Activated T-helper 2 cell treated with anti-CD3 and anti-CD28 coated beads, Interferon-gamma antibody, Interleukin-2, Interleukin-4, amounts not matched to agents 10 μg/mL and 5 μg/mL and 100 μg/mL, durations not matched to agents 14 hours and 24 hours and 36 hours (primary cell): ENCODE measurements at places on chromosomes 7 and 10. TPM values are rescaled to one million over a fixed set of nuclear protein-coding genes. Genes with fewer than 3 reads are reported as not detected.

DNA sequence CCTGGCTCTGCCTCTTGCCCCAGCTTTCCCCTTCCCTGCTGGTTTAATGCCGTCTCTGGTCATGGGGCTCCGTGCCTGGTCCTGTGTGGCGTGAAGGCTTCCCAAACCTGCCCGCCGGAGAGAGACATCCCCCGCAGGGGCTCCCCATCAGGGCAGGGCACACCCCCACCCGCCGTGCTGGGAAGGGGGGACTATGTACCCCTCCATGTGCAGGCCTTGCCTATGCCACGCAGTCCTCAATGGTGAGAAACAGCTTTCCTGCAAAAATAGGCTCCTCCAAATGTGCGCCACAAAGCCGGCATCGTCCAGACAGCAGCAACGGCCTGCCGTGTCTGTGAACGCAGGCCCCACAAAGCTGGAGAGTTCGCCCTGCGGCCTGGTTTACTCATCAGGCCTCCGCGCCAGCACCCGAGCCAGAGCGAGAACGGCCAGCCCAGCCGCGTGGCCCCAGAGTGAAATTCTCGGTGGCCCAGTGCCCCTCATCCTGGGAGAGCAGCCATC lies 313.4 kb downstream of the DNAJB6 start:
- H3K4me3 ChIP-seq: no peak overlapping the region
- no peak overlapping the region for H3K27ac ChIP-seq
- no peaks in the 10 kb centered on the region for H3K27me3 ChIP-seq
- no peaks in the 10 kb centered on the region for H3K36me3 ChIP-seq

- no peaks in the 10 kb centered on the region for H3K27me3 ChIP-seq
- H3K36me3 ChIP-seq: no peaks in the 10 kb centered on the region
- no peak overlapping the region for H3K27ac ChIP-seq
- DNase-seq: no peak
- H3K4me1 ChIP-seq: no peaks in the 10 kb centered on the region
Observed at GRCh38 chr7:28804990-28805389, 153.1 kb downstream of the TRIL start.

DNA sequence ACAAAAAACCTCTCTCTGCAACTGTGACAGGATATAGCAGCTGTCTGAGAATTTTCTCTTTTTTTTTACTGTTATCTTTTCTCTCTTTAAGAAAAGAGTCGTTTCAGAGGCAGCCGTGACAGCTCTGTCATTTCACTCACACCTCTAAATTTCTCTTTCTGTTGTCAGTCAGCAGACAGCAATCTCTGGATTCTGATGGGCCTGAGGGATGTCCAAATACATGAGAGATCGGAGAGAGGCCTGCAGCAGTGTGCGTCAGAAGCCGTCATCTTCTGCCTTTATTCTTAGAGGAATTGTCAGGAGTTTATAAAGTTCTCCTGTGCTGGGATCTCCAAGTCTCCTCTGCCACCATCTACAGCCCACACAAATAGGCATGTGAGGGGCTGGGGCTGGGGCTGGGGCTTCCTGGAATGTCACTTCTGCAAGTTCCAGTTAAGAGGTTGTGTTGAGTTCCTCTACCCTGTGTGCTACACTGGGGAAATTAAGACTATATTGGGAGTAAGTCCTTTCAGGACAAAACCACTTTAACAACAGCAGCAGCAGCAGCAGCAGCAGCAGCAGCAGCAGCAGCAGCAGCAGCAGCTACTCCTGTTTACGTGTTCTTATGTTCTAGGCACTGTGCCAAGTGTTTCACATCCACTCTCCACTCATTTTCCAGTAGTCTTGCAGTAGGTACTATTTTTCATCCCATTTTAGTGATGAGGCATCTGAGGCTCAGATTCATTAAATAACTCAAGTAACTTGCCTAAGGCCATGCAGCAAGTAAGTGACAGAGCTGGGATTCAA lies 541.3 kb downstream of the LRMDA start:
- no peak overlapping the region for H3K4me3 ChIP-seq
- no peaks in the 10 kb centered on the region for H3K36me3 ChIP-seq
- H3K4me1 ChIP-seq: no peaks in the 10 kb centered on the region
- no peaks in the 10 kb centered on the region for H3K27me3 ChIP-seq
- H3K27ac ChIP-seq: no peak overlapping the region

DNA sequence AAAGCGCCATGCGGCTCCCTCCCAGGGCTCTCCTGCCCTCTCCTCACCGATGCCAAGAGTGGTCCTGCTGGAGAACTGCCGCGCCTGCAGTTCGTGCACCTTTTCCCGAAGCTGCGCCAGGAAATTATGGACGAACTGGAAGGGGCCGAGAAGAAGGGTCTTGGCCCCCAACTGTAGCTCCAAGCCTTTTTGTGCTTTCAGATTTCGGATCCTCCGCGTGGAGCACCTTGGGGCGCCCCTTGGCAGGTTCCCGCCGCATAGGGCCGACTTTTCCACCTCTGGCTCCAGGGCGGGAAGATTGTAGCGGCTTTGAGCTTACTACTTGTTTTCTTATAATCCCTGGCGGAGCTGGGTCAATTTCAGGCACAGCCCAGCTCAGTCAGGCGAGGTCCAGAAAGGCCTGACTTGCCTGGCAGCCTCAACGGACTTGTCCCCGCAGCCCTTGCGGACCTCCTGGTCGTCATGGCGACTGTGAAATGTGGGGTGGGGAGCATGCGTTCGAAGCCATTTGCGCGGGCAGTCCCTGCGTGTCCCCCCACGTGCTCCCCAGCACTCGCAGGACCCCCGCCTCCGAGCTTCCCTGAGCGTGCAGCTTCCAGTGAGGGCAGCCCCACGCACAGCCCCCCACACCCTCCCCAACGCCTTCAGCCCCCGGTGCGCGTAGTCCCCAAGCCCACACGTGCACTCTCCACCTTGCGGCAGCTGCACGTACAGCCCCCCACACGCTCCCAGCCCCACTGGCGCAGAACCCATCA lies 129.9 kb downstream of the KBTBD2 start:
- no peak overlapping the region for H3K4me3 ChIP-seq
- no peak overlapping the region for H3K27ac ChIP-seq
- DNase-seq: no peak
- H3K27me3 ChIP-seq: peaks cover 58% of the 10 kb centered on the region
- peaks cover 3% of the 10 kb centered on the region for H3K4me1 ChIP-seq

GRCh38 chr7:7114575-7115291 lies 67.6 kb upstream of the C1GALT1 start:
- H3K27me3 ChIP-seq: peaks cover 8% of the 10 kb centered on the region
- no peak overlapping the region for H3K4me3 ChIP-seq
- H3K27ac ChIP-seq: no peak overlapping the region
- DNase-seq: no peak
- peaks cover 3% of the 10 kb centered on the region for H3K4me1 ChIP-seq
- no peaks in the 10 kb centered on the region for H3K36me3 ChIP-seq

GRCh38 chr7:3057066-3057420 lies 13.4 kb upstream of the CARD11 start:
- no peak overlapping the region for H3K27ac ChIP-seq
- no peak for DNase-seq
- H3K4me3 ChIP-seq: no peak overlapping the region
- peaks cover 8% of the 10 kb centered on the region for H3K27me3 ChIP-seq

DNA sequence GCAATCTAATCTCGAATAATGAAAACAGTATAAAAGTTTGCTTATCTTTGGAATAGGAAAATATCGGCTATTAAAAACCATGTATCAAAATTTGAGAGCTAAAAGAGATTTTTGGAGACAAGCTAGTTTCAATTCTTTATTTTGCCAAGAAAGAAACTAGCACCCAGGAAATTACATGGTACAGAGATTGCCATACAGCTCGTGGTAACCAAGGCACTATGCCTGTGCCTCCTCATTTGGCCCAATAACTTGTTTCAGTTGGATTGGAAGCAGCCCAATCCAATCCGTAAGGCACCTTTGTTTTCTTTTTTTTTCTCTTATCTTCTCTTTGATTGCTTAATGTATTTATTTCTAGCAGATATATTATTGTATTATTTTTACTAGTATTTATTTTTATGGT lies 55.0 kb downstream of the GNAI1 start:
- H3K36me3 ChIP-seq: no peaks in the 10 kb centered on the region
- no peak overlapping the region for H3K27ac ChIP-seq
- no peak for DNase-seq
- H3K4me1 ChIP-seq: peaks cover 2% of the 10 kb centered on the region
- H3K27me3 ChIP-seq: no peaks in the 10 kb centered on the region

- H3K27me3 ChIP-seq: no peaks in the 10 kb centered on the region
- H3K27ac ChIP-seq: no peak overlapping the region
- DNase-seq: no peak
- H3K36me3 ChIP-seq: no peaks in the 10 kb centered on the region
- no peaks in the 10 kb centered on the region for H3K4me1 ChIP-seq
- no peak overlapping the region for H3K4me3 ChIP-seq
Observed at GRCh38 chr7:57404343-57404966, 45.5 kb upstream of the ZNF716 start.

- H3K36me3 ChIP-seq: no peaks in the 10 kb centered on the region
- no peak for DNase-seq
- no peak overlapping the region for H3K4me3 ChIP-seq
- peaks cover 3% of the 10 kb centered on the region for H3K27me3 ChIP-seq
- H3K27ac ChIP-seq: no peak overlapping the region
- no peaks in the 10 kb centered on the region for H3K4me1 ChIP-seq
Observed at GRCh38 chr7:66307591-66308215, 102.6 kb downstream of the TPST1 start.

GRCh38 chr7:13442226-13442625 lies 547.2 kb downstream of the ETV1 start:
- H3K27ac ChIP-seq: no peak overlapping the region
- H3K4me1 ChIP-seq: no peaks in the 10 kb centered on the region
- no peaks in the 10 kb centered on the region for H3K36me3 ChIP-seq
- DNase-seq: no peak
- no peak overlapping the region for H3K4me3 ChIP-seq
- H3K27me3 ChIP-seq: no peaks in the 10 kb centered on the region

GRCh38 chr7:371779-372545 lies 82.0 kb downstream of the FOXL3 start:
- no peak overlapping the region for H3K4me3 ChIP-seq
- H3K36me3 ChIP-seq: no peaks in the 10 kb centered on the region
- H3K27ac ChIP-seq: no peak overlapping the region
- DNase-seq: no peak
- peaks cover 2% of the 10 kb centered on the region for H3K4me1 ChIP-seq
- H3K27me3 ChIP-seq: no peaks in the 10 kb centered on the region

GRCh38 chr7:130393101-130393561 lies 12.8 kb downstream of the CPA1 start:
- H3K4me1 ChIP-seq: peaks cover 25% of the 10 kb centered on the region
- H3K4me3 ChIP-seq: no peak overlapping the region
- no peak for DNase-seq
- no peaks in the 10 kb centered on the region for H3K27me3 ChIP-seq

DNA sequence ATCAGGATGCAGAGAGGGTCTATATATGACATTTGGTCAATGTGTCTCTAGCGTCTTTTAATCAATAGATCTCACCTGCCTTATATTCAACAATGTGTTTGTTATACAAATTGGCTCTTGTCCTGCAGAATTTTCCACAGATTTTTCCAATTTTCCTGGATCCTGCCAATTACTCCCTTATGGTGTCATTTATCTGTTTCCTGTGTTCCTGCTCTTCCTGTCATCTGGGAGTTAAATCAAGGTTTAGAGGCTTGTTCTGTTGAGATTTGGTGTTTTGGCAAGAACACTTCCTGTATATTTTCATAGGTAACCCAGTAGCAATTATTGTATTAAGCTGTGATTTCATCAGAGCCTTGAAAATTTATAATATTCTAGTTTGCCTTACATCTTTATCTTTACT lies 8.8 kb upstream of the C10orf71 start:
- H3K27me3 ChIP-seq: peaks cover 20% of the 10 kb centered on the region
- no peak for DNase-seq
- no peak overlapping the region for H3K4me3 ChIP-seq

- H3K27me3 ChIP-seq: no peaks in the 10 kb centered on the region
- H3K27ac ChIP-seq: no peak overlapping the region
- H3K36me3 ChIP-seq: no peaks in the 10 kb centered on the region
- H3K4me3 ChIP-seq: no peak overlapping the region
- no peak for DNase-seq
Observed at GRCh38 chr10:21479570-21480315, 45.7 kb downstream of the SKIDA1 start.

DNA sequence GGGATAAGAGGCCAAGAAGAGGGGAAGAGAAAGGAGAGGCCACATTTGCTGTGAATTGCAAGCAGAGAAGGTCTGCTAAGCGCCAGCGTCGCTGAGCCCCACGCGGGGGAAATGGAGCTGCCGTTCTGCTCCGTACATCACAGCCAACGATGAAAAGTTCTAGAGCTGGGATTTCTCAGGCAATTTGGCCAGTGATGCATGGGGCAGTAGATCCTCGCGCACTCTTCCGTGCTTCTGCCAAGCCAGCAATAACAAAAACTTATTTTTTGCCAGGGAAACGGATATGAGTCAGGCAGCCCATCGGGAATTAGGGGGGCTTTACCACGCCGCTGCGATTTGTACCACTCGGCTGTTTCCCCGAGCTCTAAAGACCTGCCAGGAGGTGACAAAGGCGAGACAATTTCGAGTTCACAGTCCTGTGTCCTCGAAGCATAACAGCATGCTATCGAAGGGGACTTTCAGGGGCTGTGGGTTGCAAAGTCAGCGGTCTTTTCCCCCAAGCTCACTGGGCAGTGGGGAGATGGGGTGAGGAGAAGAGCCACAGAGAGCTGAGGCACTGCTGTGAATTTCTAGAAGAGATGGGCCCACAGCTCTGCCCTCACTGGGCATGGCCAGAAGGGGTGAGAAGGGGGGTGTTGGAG lies 30.0 kb upstream of the SLF2 start:
- no peak overlapping the region for H3K27ac ChIP-seq
- no peak overlapping the region for H3K4me3 ChIP-seq
- peaks cover 12% of the 10 kb centered on the region for H3K27me3 ChIP-seq
- no peaks in the 10 kb centered on the region for H3K4me1 ChIP-seq

- H3K4me3 ChIP-seq: no peak overlapping the region
- no peaks in the 10 kb centered on the region for H3K27me3 ChIP-seq
- H3K36me3 ChIP-seq: no peaks in the 10 kb centered on the region
- no peak overlapping the region for H3K27ac ChIP-seq
- H3K4me1 ChIP-seq: no peaks in the 10 kb centered on the region
- DNase-seq: no peak
Observed at GRCh38 chr7:70586822-70587221, 545.1 kb upstream of the GALNT17 start.

GRCh38 chr7:146119002-146119401 lies 2.4 kb downstream of the CNTNAP2 start:
- H3K27ac ChIP-seq: no peak overlapping the region
- peaks cover 19% of the 10 kb centered on the region for H3K27me3 ChIP-seq
- no peaks in the 10 kb centered on the region for H3K4me1 ChIP-seq
- no peak for DNase-seq
- no peak overlapping the region for H3K4me3 ChIP-seq

DNA sequence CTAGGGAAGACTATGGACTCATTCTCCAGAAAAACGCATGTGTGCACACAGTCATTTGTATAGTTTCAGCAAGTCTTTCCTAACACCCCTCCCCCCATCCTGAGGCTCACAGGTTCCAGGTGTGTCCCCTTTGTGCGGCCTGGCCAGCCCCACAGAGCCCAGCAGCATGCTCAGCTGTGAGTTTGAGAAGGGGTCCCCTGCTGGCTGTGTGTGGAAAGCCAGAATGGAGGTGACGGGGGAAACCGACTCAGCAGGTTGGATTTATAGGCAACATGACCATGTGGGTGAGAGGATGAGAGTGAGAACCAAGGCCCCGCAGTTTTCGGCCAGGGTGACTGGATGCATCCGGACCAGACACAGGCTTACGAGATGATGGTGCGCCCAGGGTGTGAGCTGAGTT lies 9.9 kb downstream of the PTPRE start:
- peaks cover 2% of the 10 kb centered on the region for H3K27me3 ChIP-seq
- H3K4me3 ChIP-seq: no peak overlapping the region
- no peaks in the 10 kb centered on the region for H3K36me3 ChIP-seq
- H3K4me1 ChIP-seq: peaks cover 4% of the 10 kb centered on the region
- no peak overlapping the region for H3K27ac ChIP-seq
- no peak for DNase-seq

PTPRN2 gene
- 1.1 and 1.3 TPM in 2 replicates for total RNA-seq

KCNMA1 gene
- total RNA-seq: 0.14 and 0.21 TPM in 2 replicates

C10orf62 gene
- total RNA-seq: not detected in 2 replicates

PIK3AP1 gene
- 12.4 and 14.0 TPM in 2 replicates for total RNA-seq
